GM04504 (cell line): ENCODE measurements at places on chromosomes 12 and 14.

GRCh38 chr12:69641546-69641945, 30.8 kb upstream of the LRRC10 start:
- no peak for DNase-seq

DNA sequence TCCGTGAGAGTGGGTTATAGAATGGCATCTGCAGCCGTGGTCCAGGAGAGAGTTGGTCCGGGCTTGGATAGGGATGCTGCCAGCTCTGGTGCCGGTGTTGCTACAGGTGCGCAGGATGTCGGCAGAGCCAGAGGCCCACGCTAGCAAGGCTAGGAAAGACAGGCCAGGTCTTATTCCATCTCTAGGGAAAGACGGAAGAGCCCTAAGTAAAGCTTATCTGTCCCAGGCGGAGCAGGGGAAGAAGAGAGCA, 485 bp upstream of the PSME1 start:
- DNase-seq, result no peak

- DNase-seq, result no peak
These were observed 3.1 kb downstream of the DGKA start for GRCh38 chr12:55933799-55934742.

- no peak for DNase-seq
These were observed 4.7 kb downstream of the REC8 start for GRCh38 chr14:24176599-24176998.

- DNase-seq, result no peak
These were observed 70.6 kb upstream of the ACTN1 start for GRCh38 chr14:69049675-69050074.
